Stimulated activated CD8-positive, alpha-beta memory T cell treated with anti-CD3 and anti-CD28 coated beads, Interleukin-2, amount 100 ng/mL, for 48 hours (primary cell): ENCODE measurements at places on chromosomes 12 and 14.

DNA sequence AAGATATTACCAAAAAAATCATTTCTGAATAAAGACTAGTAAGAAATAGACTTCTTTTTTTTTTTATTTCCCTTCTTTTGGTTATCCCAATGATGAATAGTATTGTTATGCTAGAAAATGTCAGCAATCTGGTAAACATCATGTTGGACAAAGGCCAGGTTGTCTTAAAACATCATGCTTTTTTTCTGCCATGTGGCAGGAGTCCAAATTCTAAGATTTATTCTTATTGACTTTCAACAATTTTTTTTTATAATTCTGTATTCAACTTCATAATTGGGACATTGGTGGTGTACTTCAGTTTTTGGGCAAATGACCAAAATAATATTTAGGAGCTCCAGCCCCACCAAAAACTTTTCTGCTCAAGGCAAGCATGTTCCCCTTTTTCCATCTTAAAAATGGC is 10.5 kb downstream of the DCN start:
- no peak for DNase-seq

GRCh38 chr12:3947781-3948180 is 74.6 kb upstream of the PARP11 start:
- no peak for DNase-seq

- no peak for DNase-seq
These were observed 161.9 kb upstream of the RASSF8 start for GRCh38 chr12:25796523-25797000.

GRCh38 chr12:3976351-3976938 is 103.2 kb upstream of the PARP11 start:
- DNase-seq, result no peak

DNA sequence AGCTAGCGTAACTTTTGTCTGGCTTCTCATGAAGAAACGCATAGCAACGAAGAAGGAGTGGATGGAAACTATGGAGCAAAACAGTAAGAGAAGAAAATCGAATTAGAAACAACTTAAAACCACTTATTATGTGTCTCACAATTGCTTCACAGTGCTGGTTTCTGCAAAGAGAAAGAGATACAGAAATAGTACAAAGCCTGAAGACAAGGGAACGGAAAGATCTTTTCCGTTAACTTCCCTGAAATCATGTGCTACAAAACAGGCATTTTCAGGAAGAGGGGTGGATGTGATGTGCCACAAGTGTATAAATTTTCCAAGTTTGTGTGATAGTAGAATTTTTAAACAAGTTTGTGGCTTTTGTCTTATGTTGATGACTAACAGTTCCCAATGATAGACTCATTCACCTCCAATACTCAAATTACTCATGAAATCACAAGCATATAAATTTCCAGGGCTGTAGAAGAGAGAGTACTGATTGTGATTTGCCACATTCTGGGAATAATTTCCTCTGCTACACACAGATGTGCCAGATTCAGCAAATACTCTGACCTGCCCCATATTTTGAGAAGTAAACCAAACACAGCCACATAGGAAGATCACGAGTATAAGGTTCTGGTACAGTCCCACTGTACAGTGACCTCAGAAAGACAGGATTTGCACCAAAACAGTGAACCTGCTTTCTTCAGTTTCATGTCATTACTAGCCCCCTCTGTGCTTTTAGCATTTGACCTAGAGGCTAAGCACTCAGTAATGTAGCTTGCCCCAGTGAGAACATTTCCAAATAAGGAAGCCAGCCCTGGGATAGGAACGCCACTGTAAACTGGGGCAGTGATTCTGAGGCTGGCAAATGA is 41.4 kb upstream of the PPFIA2 start:
- DNase-seq, result no peak

DNA sequence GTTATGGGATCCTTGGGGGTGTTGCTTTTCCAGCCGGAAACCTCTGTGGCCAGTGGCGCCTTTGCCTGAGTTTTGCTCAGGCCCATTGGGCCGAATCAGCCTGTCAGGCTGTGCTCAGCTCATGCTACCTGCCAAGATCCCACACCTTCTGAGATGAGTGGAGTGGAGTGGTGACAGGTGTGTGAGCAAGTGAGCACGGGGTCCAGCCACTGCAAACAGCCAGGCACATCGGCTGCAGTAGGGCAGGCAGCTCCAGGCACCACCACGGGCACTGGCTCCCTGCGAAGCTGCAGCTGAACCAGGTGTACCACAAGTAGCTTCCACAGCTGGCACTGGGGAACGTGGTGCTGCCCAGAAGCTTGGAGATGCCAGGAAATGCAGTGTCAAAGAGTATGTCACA is 21.1 kb upstream of the WDR89 start:
- DNase-seq, result no peak
